ENCODE measurements at places on chromosomes 2 and 18.

- DNase-seq: no peak
Observed at GRCh38 chr2:6359964-6360363, 505.7 kb downstream of the CMPK2 start.

DNA sequence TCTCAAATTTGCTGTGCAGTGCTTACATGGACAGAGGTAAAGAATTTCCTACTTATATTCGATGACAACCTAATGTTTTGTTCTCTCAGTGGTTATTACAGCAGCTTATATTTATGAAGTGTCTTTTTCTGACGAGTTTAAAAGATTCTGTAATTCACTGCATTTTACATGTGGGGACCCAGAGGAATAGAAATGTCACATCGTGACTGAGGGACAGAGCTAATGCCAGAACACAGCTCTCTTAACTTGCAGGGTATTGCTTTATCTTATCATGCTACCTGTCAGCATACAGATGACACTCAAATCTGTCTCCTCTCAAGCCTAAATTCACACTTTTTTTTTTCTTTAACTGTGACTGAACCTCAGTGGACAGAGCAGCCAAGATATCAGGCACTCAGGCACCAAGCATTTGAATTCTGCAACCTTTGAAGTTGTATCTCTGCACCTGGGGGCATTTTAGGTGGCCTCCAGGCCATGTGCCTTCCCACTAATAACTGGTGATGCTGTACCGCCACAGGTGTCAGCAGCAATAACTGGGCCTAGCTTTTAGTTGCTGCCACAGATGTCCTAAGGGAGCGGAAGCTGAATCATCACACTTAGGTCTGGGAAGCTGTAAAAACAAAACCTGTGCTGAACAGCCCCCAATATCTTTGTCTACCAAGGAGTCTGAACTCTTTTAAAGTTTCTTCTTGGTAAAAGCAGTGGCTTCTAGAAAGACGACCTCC is 315.8 kb upstream of the NRP2 start:
- no peak for DNase-seq

- no peak for DNase-seq
Observed at GRCh38 chr2:191891656-191892055, 44.8 kb upstream of the CAVIN2 start.

GRCh38 chr2:96306370-96306769 is 1.0 kb upstream of the SNRNP200 start:
- no peak for DNase-seq

GRCh38 chr18:53798516-53798915 is 426.0 kb downstream of the MBD2 start:
- DNase-seq: no peak

DNA sequence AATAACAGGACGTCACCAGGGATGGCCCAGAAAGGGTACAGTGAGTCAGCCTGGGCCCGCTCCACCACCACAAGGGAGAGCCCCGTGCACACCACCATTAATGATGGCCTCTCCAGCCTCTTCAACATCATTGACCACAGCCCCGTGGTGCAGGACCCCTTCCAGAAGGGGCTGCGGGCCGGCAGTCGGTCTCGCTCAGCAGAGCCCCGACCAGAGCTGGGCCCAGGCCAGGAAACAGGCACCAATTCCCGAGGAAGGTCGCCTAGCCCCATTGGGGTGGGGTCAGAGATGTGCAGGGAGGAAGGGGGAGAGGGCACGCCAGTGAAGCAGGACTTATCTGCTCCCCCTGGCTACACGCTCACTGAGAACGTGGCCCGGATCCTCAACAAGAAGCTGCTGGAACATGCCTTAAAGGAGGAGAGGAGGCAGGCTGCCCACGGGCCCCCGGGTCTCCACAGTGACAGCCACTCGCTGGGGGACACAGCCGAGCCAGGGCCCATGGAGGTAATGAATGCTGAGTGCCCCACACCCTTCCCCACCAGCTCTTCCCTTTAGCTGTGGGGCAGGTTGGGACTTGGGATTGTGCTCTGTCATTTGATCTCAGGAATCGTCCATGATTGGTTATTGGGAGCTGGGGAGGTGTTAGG is 120.5 kb downstream of the MTCL1 start:
- no peak for DNase-seq
